ENCODE measurements at places on chromosomes 13 and 19.

DNA sequence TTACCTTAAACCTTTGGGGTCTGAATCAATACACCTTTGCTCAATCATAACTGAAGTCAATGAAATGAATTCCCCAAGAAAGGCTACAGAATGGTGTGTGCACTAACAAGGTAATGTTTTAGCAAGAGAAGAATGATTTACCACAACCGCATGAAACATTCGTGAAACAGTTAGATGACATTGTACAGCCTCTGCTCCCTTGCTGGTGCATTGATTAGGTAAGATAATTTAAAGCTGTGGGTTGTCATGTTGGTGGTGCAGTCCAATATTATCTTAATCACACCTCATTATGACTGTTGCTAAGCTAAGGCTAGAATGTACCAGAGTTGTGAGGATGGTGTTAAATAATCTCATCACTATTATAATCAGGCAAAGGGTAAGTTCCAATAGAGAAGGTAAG lies 1673.2 kb upstream of the PRR20A start:
- DNase-seq = no peak

DNA sequence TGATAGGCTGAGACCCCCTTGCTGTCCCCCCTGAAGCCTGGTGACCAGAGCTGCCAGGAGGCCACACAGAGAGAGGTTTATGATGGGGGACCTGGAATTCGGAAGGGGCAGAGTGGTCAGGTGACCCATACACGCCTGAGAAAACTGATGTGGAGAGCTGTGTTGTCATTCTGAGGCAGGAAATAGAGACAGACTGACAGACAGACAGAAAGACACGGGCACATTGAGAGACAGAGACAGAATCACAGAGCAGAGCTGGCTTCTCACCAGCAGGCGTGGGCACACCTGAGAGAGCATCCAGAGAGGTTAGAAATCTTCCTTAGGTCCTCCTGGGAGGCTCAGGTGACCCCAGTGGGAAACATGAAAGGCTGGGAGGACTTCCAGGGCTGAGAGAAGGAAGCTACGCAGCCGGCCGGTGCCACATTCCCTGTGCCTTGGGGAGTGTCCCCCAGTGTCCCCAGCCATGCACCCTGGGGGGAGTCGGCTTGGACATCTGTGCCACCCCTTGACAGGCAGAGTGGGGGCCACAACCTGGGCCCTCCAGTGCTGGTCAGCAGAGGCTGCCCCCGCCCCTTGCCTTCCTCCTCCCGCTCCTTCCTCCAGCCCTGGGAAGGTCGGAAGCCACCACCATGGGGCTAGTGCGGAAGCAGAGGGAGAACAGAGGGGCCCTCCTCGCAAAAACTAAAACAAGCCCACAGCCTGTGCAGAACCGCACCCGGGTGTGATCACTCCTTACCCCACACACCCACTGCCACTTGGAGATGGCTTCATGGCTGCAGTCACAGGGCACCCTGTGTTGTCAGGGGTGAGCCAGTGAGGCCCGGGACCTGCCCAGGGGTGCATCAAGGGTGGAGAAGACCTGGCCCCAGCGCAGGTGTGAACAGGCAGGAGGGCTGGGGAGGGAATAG lies 2.2 kb downstream of the FFAR1 start:
- DNase-seq = no peak

- no peak for DNase-seq
Measured at GRCh38 chr13:110042253-110042950, 256.0 kb upstream of the IRS2 start.

DNA sequence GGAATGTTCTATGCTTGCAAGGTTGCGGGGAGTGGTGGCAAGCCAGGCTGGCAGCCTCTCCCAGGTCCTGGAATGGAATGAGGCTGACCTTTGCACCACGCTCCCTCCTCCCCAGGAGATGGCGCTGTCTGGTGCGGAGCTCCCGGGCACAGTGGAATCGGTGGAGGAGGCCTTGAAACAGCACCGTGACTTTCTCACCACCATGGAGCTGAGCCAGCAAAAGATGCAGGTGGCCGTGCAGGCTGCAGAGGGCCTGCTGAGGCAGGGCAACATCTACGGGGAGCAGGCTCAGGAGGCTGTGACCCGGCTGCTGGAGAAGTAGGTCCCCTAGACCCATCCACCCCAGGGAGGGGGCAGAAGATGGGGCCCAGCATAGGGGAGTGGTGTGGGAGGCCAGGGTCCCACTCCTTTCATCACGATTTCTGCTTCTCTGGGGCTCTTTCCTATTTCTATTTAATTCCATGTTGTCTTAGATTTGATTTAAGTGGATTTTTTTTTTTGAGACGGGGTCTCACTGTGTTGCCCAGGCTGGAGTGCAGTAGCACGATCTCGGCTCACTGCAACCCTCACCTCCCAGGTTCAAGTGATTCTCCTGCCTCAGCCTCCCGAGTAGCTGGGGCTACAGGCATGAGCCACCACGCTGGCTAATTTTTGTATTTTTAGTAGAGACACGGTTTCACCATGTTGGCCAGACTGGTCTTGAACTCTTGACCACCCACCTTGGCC lies 53.2 kb upstream of the SHKBP1 start:
- DNase-seq = no peak

GRCh38 chr19:4922530-4923275 lies 13.4 kb downstream of the UHRF1 start:
- DNase-seq = no peak

DNA sequence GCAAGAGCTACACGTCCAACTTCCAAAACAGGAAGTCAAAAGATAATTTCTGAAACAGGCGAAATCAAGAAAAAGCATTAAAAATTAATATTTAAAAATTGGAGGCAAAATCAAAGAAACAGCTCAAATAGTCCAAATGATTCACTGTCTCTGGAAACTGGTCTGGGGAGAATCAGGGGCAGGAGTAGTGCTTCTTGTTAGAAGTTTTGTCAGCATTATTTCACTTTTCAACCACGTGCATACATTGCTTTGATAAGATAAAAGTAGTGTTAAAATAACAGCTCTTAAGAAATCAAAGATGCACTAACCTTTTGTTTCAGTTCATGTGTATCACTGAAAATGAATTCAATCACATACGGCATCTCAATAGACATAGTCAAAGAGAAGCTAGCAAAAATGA lies 53.8 kb downstream of the PARP4 start:
- no peak for DNase-seq

- DNase-seq = peak; percentile 3
Measured at GRCh38 chr13:98285852-98286594, 109.0 kb upstream of the RNF113B start.

DNA sequence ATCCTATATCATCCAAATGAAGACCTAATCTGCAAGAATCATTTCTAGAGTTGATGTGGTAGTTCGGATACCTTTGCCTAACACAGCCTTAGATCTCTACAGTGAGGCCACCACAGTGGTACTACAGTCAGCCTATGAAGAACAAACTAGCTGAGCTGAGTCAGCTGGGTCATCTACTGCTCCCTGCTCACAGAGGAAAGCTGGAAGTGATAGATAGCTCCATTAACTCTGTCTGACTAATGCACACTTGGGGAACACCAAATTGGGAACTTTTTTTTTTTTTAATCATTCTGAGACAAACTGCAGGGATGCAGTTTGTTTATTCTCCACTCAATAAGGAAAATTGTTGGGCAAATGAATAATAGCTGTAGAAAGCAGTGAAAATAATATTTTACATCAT lies 1160.6 kb downstream of the PCDH9 start:
- no peak for DNase-seq

GRCh38 chr13:85853901-85854663 lies 54.9 kb upstream of the SLITRK6 start:
- no peak for DNase-seq

DNA sequence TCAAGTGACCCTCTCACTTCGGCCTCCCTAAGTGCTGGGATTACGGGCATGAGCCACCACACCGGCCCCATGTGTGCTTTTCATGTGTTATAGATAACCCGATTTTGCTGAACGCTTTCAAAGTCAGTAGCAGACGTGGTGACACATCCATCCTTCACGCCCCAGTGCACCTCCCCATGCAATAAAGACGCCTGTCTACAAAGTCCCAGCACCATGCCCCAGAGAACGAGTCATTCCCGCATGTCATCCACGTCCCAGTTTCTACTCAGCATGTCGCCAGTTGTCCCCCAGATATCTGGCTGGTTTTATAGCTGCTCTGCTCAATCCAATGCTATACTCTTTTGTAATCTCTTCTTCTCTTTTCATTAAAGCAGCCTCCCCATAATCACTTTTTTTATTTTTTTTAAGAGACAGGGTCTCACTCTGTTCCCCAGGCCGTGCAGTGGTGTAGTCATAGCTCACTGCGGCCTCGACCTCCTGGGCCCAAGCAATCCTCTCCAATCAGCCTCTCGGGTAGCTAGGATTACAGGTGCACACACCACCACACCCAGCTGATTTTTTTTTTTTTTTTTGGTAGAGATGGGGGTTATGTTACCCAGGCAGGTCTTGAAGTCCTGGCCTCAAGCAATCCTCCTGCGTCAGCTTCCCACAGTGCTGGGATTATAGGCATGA lies 42.5 kb downstream of the DNM2 start:
- no peak for DNase-seq

DNA sequence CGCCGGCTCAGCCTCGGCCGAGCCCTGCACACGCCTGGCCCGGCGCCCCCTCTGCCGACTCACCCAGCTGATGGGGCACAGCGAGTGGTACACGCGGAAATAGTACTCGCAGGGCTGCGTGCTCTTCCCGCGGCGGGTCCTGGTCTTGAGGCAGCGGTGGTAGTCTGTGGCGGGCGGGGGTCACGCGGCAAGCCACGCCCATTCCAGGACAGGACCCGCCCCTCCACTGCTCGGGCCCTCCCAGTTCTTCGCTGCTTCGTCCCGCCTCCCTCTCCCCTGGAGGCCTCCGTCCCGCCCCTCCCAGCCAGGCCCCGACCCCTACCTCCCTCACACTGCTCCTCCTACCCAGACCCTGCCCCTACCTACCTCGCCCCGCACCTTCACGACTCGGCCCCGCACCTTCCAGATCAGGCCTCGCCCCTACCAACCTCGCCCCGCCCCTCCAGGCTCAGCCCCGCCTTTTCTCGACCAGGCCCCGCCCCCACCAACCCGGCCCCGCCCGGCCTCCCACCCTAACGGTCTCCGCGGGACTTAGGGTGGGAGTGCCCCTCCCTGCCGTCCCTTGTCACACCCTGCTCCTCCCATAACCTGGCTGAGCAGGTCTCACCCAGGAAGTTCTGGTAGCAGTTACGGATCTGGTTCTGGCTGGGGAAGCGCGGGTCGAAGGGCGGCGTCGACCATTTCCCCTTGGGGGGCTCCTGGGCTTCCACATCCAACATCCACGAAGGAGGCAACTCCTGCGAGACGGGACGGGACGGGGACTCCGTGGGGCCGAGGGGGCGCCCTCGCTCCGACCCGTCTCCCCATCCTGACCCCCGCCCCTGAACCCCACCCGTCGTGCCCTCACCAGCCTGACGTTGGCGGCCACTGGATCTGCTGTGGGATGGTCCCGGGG lies 469 bp downstream of the COX6B2 start:
- DNase-seq = no peak

DNA sequence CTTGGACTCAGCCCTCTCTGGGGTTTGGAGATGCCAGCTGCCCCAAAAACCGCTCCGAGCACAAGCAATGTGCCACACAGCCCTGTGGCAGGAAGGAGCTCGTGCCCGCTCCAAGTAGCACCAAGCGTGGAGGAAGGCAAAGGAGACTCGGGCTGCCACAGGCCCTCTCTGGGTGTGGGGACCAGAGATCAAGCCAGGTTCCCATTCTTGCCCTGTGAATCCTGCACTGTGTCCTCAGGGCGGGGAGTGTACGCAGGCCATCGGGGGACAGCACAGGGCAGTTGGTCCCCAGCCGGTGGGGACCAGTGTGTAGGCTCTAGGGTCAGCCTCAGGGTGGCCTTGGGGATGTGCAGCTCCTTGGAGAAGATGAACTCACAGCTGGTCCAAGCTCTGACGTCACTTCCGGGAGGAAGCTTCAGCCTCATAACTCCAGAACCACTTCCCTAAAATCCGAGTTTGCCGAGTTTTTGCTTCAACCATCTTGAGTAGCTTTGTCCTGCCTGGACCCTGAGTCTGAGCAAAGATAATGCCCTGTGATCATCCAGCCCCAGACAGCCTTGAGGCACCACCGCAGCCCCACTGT lies 9.3 kb upstream of the CPAMD8 start:
- DNase-seq = no peak

GRCh38 chr13:22893204-22893603 lies 287.6 kb upstream of the SGCG start:
- no peak for DNase-seq

DNA sequence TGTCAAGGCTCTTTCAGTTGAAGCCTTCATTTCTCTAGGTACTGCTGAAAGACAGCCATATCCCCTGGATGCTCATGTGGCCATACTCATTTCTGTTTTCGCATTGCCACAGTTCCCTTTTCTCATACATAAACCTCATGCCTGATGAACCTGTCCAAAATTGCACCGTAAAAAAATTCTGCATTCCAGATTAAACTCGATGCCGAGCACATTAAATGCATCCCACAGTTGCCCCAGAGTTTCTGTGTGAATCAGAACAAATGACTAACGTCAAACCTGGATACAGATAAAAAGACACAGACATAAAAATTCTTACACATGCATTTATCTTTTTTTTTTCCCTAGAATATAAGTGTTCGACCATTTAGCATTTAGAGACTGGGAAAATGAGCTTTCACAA lies 288.2 kb downstream of the COG6 start:
- no peak for DNase-seq

DNA sequence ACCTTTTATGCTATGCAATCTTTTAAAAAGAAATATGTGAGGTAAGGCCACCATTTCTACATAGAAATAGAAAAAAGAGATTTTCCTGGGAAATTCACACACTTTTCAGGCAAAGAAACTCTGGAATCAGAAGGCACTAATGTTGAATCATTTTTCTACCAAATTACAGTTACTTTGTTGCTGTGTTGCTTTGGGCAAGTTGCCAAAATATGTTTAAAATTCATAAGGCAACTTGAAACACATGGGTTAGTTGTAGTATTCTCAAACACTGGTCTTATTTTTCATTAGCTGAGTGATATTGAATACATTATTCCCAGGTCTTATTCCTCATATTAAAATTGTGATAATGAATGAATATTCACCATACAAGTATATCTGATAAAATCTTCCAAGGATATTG lies 195.0 kb upstream of the SLITRK1 start:
- DNase-seq = no peak

GRCh38 chr19:18832306-18833140 lies 764 bp downstream of the UPF1 start:
- DNase-seq = no peak

Data from NCI-H2081 treated with DMSO at 0.1 percent for 48 hours (cell line).